Stimulated activated CD8-positive, alpha-beta memory T cell treated with anti-CD3 and anti-CD28 coated beads, Interleukin-2, amount 100 ng/mL, for 1 hour (primary cell): ENCODE measurements at places on chromosomes 4 and X.

GRCh38 chr4:168744021-168744420 is 247.2 kb downstream of the PALLD start:
- no peak for DNase-seq

GRCh38 chr4:169164669-169165415 is 105.9 kb downstream of the SH3RF1 start:
- DNase-seq = no peak

DNA sequence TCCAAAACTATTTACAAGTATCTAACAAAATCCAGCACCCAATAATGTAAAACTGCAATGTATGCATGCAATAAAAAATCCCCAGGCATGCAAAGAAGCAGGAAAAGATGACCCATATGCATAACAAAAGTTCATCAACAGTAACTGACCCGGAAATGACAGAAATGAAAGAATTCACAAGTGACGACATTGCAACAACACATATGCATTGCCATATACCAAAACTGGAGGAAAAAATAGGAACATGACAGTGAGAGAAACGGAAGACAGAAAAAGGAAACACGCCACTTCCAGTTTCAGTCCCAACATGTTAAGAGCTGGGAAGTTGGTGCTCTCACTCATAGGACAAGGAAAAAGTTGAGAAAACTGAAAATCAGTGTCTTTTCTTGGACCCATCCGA is 154.6 kb downstream of the EVC2 start:
- DNase-seq = no peak

GRCh38 chrX:11296051-11296450 is 2.8 kb downstream of the AMELX start:
- DNase-seq = no peak

- no peak for DNase-seq
Observed at GRCh38 chr4:4655901-4656300, 114.1 kb upstream of the STX18 start.

GRCh38 chr4:10089346-10089745 is 27.3 kb downstream of the WDR1 start:
- no peak for DNase-seq

- DNase-seq = peak; percentile 45
Observed at GRCh38 chrX:55488593-55489313, 895 bp downstream of the USP51 start.

- DNase-seq = no peak
Observed at GRCh38 chr4:145663194-145663593, 16.8 kb upstream of the C4orf51 start.

GRCh38 chrX:17606231-17606630 is 131.1 kb upstream of the SCML1 start:
- DNase-seq = no peak

GRCh38 chrX:133384454-133384853 is 30.8 kb downstream of the GPC4 start:
- no peak for DNase-seq

DNA sequence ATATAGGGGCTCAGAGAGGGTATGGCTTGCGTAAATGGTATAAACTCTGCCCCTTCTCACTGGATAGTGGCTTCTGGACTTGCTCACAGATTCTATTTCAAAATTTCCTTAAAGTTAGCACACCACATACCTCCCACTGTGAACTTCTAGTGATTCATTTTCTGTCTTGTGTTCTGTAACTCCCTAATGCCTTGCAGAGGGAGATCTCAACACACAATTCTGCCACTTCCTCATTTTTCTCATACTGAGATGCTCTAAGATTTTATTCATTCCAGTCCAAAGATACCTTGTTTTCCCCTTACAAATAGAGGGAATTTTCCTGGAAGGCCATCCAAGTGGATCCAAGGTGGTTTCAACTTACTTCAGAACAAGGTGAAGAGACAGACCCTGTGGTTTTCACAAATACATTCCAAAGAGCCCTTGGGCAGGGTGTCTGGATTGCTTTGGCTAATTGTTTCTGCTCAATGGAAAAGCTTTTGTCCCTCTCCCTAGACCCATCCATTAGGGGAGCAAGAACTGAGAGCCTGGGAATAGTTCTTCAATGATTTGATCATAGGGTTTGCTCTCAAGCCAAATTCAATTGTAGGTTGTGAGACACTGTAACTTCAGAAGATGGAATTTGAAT is 52.1 kb upstream of the CAPN6 start:
- no peak for DNase-seq
